ENCODE measurements at places on chromosomes 4 and X.

DNA sequence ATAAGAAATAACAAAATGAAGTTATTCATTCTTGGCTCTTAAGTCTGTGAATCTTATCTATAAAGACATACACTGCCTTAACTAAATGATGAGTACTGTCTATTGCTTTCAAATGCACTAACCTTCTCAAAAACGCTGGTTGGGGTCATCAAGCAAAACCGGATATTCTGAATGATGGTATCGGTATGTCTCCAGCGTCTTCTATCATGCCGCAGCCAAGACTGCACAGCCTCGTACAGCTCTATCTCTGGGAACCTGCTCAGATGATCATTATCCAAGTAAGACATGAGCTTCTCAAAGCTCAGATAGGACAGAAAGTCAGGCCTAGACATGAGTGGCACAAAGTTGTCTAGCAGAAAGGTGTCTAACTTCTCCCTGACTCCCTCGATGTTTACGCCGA, 21.1 kb downstream of the KLHL15 start:
- DNase-seq: no peak

DNA sequence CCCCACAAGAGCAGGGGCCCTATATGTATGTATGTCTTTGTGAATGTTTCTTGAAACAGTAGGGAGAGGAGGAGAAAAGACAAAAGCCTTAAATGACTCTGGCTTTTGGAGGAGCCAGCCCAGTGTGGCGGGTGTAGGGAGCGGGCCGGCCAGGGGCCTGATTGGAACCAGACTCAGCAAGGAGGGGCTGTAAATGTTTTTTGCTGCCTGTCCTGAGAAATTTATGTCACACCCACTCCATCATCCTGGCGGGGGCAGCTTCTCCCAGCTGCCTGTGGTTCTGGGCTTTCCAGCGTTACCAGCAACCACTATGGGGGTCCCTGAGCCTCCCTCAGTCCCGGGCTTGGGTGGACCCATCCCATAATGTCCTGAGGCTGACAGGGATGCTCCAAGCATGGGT, 130.8 kb downstream of the PJA1 start:
- no peak for DNase-seq

DNA sequence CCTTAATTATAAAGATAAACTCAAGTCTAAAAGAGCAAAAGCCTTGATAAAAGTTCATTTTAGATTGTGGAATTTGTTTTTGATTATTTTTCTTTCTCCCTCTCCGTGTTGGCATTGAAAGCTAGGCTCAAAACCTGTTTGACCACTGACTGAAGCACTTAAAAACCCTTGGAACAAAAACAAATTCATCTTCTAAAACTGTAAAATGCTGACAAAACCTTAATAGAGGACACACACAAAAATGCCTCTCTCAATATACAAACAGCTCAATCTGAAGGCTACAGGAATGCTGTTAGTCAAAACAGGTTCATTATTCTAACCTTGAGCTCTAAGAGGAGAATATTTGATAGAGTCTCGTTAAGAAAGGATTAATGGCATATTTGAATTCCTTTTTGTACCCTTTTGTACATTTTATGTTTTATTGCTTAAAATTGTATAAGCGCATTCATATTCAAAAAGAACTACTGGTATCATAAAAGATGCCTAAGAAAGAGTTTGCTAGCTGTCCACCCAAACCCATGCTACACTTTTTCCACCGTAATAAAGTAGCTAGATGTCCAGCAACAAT, 74.3 kb upstream of the NAP1L5 start:
- no peak for DNase-seq

DNA sequence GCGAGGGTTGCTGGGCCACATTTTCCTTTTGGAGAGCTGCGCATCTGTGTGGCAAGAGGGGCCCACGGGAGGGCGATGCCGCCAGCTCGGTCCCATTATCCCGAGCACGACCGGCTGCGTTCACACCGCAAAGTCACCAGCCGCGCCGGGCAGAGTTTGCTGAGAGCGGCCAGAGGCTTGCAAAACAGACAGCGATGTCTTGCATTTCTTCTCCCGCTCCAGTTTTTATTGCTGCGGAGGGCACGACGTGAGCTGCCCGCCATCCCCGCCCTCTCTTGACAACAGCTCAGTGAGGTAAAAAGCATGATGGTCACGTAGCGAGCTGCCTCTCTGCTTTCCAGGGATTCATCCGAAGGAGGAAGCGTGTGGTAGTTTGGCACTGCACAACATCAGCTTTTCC, 102.1 kb upstream of the TENM3 start:
- DNase-seq: no peak

- DNase-seq: no peak
Measured at GRCh38 chrX:48785186-48785539, 1.2 kb upstream of the GATA1 start.

DNA sequence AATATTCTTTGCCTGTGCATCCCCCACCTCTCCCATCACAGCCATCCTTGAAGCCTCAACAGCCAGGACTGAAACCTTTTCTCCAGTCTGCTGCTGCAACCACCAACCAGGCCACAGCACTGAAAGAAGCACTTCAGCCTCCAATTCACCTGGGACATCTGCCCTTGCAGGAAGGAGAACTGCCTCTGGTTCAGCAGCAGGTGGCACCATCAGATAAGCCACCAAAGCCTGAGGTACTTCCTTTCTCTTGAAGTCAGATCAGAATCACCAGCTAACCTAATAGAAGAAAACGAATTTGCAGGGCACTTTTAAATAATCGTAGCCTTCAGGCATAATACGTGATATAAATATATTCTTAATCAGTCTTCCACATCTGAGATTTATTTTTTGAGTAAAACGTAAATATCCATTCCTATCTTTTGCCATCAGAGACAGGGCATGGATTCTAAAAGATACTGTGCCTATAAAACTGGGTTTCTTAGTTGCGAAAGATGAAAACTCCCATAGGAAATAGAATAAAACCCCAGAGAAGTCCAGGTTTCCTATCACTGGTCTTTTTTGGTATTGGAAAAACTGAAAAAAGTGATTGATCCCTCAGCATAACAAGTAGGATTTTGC, 9.5 kb downstream of the AMBN start:
- DNase-seq: peak; percentile 47

- DNase-seq: no peak
Measured at GRCh38 chrX:69321789-69322188, 156.5 kb upstream of the PJA1 start.

GRCh38 chr4:16916719-16917337, 18.4 kb upstream of the LDB2 start:
- DNase-seq: peak; percentile 44

DNA sequence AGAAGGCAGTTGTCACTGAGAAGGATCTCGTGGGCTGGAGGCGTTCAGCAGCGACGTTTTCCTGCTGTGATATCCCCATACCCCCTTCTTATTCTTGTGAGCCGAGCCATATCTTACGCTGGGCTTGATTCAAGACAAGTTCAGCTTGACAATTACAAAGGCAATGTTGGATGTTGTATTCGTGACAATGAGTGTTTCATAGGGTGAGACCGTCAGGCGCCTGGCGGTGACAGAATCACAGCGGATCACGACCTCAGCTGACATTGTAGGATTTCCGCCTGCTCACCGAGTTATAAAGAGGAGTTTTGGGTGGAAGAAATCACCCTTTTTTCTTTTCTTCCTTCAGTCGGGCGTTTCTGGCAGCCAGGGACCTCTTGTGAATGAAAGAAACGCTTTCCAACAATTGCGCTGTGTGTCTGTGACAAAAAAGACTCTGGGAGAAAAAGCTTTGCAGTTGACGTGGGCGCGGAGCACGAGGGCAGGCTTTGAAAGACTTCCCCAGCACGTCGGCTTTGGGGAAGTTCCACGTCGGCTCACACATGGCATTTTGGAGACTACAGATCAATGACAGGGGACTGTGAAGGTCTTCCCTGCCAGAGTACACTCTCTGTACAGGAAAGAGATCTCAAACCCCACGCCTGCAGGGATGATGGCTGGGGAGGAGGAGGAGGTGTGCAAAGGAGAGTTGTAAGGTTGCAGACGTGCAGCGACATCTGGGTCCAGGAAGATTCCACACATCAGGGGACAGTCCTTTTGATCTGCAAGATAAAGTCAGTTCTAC, 135.4 kb downstream of the CRLF2 start:
- no peak for DNase-seq

DNA sequence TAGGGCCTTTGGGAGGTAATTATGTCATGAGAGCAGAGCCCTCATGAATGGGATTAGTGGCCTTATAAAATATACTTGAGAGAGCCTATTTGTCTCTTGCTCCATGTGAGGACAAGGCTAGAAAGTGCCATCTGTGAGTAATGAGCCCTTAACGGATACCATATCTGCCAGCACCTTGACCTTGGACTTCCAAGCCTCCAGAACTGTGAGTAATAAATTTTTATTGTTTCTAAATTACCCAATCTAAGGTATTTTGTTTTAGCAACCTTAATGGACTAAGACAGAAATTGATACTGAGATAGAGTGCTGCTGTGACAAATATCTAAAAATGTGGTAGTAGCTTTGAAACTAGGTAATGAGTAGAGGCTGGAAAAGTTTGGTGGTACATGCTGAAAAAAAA, 285.0 kb upstream of the DIPK2B start:
- no peak for DNase-seq

- DNase-seq: no peak
Measured at GRCh38 chr4:185847352-185848097, 35.5 kb upstream of the SORBS2 start.

DNA sequence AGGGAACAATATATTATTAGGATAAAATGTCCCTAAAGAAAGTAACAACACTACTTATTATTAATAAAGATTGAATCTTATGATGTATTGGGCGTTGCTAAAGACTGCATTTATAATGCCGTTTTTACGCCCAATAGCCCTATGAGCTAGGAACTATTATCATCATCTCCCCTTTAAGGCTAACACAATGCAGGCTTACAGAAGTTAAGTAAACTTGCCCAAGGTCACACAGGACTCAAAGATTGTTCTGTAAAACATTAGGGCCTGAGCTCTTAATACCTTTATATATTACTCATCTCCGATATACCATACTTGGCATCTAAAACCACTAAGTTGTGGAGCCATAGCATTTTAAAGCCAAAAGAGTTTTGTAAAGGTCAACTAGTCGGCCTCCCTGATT, 149.5 kb downstream of the FAM13A start:
- no peak for DNase-seq

GRCh38 chrX:16239211-16239610, 71.9 kb downstream of the MAGEB17 start:
- DNase-seq: no peak

- DNase-seq: no peak
Measured at GRCh38 chr4:83285055-83285407, 433 bp upstream of the COQ2 start.

- DNase-seq: no peak
Measured at GRCh38 chrX:39582091-39582490, 515.7 kb downstream of the BCOR start.

- DNase-seq: no peak
Measured at GRCh38 chr4:7824218-7824617, 115.4 kb downstream of the AFAP1 start.

DNA sequence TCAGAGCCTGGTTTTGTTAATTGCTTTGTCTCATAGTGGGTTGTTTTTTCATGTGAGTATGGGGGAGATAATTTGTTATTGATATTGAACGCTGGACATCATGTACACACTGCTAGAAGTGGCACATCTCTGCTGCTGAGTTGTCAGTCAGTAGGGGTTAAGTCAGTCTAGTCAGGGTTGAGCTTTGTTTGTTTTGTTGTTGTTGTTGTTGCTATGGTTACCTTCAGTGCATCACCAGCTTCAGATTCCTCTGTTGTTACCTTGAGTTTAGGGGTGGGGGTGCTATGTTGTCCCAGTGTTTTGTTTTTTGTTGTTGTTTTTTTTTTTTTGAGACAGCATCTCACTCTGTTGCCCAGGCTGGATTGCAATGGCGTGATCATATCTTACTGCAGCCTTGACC, 9.9 kb downstream of the YIPF6 start:
- DNase-seq: no peak

DNA sequence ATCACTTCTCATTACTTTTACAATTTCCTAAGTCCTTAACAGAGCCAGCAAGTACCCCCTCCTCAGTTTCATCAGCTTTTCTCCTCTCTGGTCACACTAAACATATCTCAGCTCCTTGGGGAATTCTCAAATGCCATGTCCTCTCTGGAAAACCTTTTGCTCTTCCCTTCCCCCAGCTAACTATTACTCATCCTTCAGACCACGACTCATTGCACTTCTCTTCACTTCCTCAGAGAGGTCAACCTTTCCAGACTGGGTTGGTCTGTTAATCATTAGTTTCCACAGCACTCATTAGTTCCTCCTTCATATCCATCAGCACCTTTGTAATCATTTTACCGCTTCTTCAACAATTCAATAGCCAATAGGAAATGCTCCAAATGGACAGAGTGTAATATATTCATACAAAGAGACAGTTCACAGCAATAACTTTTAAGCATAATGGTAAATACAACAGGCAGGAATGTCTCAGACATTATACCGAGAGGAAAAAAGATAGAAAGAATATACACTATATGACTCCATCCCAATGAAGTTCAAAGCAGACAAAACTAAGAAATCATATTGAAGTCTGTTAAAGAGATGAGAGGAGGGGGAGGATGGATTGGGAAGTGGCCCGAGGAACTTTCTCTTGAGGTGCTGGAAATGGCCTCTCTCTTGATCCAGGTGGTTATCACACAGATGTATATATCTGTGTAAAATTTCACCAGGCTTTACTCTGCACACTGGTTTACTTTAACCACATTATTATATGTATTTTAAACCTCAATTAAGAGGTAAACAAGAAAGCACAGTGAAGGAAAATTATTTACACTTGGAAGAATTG, 39.6 kb downstream of the DDX60L start:
- DNase-seq: no peak

DNA sequence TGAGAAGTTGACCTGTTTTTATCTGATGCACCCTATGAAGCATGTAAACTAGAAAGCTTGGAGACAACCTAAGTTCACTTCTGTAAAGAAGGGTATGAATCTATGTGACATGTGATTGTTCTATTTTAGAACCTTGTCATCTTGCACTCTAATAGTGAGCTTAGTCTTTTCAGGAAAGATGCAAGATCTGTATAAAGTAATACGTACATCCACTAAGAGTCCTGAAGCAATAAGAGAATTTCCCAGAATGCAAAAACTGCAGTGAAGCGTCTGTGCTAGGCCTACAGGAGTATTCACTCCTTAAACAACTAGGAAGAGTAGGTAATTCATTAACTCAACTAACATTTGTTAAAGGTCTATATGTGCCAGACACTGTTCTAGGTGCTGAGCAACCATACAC, 23.3 kb upstream of the NDP start:
- no peak for DNase-seq

- DNase-seq: no peak
Measured at GRCh38 chrX:106862972-106863688, 40.0 kb downstream of the RIPPLY1 start.

DNA sequence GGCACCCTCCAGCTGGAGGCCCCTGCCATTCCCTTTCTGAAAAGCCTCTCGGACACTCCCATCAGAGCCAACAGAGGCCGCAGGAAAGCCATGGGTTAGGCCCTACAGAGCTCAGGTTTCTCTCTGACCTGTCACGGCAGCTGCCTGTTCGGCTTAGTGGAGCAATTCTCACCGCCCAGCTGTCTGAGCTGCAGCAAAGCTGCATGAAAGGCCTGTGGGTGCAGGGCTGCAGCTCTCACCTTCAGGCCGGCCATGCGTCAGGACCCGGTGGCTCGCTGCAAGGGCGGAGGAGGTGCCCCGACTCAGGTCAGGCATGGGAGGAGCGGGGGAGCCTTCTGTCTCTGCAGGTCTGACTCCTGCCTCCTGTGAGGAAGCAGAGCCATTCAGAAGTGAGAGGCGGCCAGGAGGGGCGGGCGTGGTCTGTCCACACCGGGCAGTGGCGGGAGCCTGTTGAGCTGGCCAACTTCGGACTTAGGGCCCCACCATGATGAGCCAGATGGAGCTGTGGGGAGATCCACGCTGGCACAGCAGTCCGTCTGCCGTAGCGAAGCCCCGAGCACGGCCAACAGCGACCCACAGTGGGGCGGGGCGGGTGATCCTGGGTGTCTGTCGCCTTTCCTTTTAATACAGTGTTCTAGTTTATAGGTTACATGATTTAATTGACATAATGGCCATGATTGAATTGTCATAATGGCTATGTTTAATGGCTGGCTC, 23.4 kb downstream of the PDE6B start:
- DNase-seq: no peak

Data from activated CD4-positive, alpha-beta T cell treated with anti-CD3 and anti-CD28 coated beads, Interleukin-2, amount 50 U/mL, for 24 hours (primary cell).